ENCODE measurements at places on chromosomes 12 and 14.

GRCh38 chr12:71335151-71335962 is 104.2 kb upstream of the LGR5 start:
- no peak for DNase-seq

DNA sequence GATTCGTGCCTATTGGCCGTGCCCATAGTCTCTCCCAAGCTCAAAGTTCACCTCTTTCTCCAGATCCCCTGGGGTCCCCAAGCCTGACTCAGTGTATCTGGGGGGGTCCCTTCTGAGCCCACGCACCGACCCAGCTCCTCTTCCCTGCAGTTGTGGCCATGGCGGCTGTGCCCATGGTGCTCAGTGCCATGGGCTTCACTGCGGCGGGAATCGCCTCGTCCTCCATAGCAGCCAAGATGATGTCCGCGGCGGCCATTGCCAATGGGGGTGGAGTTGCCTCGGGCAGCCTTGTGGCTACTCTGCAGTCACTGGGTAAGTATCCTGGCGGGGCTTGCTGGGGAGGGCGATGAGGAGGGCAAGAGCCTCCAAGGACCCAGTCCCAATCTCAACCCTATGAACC is 5.1 kb downstream of the IFI27 start:
- DNase-seq, result no peak

DNA sequence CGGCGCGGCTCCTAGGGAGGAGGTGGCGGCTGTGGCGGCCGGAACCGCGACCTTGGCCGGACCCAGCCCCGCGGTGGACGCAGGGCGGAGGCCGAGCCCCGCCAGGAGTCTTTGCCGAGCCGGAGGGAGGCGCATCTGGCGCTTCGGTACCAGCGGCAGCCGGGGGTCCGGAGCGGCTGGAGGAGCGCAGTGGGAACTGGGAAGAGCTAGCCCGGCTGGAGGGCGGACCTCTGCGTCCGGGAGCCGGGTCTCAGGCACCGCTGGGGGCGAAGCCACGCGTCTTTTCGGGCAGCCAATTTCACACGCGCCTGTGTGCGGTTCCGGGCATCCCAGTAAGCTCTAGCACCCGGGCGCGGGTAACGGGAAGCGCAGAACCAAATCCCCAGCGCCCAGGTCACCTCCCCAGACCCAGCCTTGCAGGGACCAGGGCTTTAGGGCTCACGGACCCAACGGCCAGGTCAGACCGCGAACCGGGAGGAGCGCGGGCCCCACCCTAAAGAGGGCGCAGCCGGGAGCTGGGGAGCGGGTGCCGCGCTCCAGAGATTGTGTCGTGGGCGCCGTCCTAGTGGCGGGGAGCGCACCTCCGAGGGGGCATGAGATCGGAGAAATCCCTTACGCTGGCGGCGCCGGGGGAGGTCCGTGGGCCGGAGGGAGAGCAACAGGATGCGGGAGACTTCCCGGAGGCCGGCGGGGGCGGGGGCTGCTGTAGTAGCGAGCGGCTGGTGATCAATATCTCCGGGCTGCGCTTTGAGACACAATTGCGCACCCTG is 89.4 kb downstream of the GALNT8 start:
- DNase-seq, result no peak

GRCh38 chr12:95972832-95973456 is 23.2 kb downstream of the HAL start:
- DNase-seq, result no peak

GRCh38 chr14:65294816-65295215 is 117.7 kb upstream of the FUT8 start:
- DNase-seq, result no peak

GRCh38 chr14:89356496-89356895 is 60.5 kb downstream of the FOXN3 start:
- DNase-seq, result no peak

GRCh38 chr14:39145266-39145966 is 24.7 kb downstream of the TRAPPC6B start:
- no peak for DNase-seq

- peak; percentile 64 for DNase-seq
These were observed 100.9 kb downstream of the NCOR2 start for GRCh38 chr12:124466216-124467128.

- DNase-seq, result peak; percentile 6
These were observed 268 bp downstream of the NDUFB1 start for GRCh38 chr14:92121207-92121669.

DNA sequence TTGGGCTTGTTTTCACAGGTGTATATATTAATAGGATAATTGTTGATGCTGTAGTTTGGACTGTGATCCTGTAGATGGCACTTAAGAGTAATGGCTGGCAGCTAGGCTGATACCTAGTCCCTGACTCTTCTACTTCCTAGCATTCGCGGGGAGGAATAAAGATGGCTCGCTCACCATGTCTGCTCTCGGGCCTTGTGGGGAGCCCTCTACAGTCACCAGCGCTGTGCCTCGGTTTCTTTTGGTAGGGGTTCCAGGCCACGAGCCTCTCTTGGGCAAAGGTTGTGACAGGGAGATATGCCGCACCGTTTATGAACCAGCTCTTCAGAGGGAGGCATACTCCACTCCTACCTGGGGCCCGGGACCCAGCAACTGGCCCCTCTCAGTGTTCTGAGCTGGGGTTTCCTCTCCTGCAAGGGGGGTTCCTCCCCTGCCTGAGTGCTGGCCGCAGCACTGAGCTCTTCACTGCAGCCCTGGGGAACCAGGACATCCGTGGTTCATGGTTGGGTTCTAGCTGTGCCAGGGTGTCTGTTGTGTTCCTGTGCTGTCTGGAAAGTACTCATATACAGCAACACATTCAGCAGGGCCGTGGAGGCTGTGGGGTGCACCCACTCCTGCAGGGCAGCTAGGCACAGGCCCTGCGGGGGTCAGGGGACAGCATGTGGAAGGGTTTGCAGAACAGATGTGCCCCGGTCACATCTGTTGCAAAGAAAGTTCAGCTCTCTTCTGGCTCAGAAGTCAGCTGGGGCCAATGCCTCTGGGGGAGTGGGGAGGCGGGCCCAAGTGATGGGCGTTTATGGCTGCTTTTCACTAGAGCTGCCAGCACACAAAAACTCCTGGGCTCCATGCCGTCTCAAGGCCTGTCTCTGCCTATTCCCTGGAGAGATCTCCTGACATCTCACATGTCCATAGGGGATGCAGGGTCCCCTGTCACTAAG is 147.9 kb downstream of the PPFIA2 start:
- DNase-seq, result no peak

DNA sequence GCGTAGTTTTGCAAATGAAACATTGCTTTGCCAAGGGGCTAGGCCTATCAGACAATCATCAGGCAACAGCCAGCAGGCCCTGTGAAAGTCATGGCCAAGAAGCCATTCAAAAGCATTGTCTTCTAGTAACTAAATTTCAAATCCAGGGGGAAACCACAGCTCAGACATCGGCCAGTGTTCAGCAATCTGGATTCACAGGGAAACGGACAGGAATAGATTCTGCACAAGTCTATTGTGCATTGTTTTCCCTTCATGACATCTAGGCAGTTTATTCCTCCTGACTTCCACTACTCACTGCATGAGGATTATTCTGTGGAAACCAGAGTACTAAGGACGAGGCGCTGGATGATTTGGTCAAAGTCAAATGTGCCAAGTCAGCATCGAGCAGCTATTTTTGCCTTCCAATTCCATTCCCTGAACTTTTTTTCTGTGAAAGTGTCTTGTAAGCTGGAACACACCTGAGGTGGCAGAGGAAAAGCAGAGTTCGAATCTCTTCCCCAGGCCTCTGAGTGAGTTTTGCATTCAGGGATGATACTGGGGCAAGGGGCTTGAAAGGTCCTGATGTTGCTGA is 75.4 kb downstream of the VCPKMT start:
- DNase-seq, result no peak

DNA sequence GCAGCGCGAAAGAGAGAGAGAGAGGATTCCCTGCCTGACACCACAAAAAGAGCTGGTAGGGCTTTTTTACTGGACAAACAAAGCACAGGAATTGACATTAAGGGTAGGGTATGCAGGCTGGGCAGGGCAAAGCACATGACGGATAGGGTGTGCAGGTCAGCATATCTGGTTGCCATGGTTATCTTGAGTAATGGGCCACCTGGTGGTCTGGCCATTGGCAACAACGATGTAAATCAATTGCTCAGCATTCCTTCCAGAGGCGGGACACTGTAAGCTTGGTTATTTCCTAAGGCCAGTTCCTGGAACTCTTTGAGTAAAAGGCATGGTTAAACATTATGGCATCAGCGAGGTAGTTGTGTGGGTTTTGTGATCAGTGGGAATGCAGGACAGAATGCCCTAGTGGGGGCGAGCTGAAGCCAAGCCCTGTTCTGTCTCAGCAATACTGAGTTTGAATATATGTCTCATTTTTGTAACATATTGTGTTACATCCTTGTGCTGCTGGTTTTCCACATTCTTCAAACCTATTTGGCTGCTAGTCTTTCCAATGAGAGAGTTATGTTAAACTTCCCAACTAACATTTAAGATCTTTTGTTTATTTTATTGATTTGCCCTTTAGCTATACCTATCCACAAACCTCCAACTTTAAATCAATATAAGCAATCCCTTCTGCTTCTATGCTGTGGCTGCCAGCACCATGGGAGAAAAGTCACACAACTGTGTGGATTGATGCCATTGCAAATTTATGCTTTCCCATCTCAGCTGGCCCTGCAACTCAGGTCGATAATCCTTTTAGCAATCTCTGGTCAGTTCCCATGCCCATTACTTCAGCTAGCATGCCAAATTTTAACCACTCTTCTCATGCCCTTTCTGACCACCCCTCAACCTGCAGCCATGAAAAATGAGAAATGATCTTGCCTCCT is 396.7 kb upstream of the PDE3A start:
- DNase-seq, result peak; percentile 78

- DNase-seq, result no peak
These were observed 96.3 kb downstream of the TSPAN8 start for GRCh38 chr12:71061451-71061850.

- DNase-seq, result no peak
These were observed 133.4 kb downstream of the ESRRB start for GRCh38 chr14:76509311-76509710.

GRCh38 chr12:66620688-66621087 is 58.2 kb downstream of the GRIP1 start:
- DNase-seq, result no peak

DNA sequence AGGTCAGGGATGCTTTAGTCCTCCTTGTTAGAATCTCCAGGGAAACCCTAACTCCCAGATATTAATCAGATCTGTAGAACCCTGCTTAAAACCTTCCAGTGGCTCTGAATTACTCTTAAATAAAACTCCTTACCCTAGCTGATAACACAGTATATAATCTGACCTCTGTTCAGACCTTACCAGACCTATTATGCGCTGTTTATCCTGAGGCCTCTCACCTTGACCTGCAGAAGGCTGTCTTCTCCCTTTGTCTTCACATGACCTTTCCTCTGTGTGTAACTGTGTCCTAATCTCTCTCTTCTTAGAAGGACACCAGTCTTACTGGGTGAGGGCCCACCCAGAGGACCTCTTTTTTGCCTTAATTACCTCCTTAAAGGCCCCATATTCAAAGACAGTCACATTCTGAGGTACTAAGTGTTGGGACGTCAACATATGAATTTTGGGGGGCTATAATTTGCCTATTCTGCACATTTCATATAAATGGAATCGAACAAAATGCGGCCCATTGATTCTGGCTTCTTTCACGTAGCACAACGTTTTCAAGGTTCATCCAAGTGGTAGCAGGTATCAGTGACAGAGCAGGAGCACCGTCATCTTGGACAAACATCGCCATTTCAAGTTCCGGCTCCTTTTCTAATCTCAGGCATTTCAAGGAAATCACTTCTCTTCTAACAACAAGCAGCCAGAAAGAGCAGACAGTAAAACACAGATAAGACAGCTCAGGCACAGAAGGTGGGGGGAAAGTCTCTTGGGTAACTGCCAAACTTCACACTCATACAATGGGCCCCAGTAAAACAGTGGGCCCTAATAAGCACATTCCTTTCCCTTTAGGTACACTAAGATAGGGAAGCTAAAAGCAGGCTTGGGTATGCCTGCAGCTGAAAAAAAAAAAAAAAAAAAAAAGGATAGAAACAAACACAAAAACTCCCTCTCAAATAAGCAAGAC is 200.2 kb upstream of the NUDT4 start:
- no peak for DNase-seq

- peak; percentile 49 for DNase-seq
These were observed 54.1 kb upstream of the ARHGAP5 start for GRCh38 chr14:32022938-32023466.

GRCh38 chr12:46276756-46277155 is 7.9 kb upstream of the SLC38A1 start:
- DNase-seq, result no peak

GRCh38 chr14:37437490-37437889 is 157.6 kb downstream of the FOXA1 start:
- no peak for DNase-seq

GRCh38 chr12:62654326-62655241 is 188.0 kb downstream of the MON2 start:
- no peak for DNase-seq
